Activated CD8-positive, alpha-beta memory T cell treated with anti-CD3 and anti-CD28 coated beads for 1 hour (primary cell): ENCODE measurements at places on chromosomes 3 and 15.

- DNase-seq, result no peak
Measured at GRCh38 chr3:71288269-71288930, 295.1 kb downstream of the FOXP1 start.

DNA sequence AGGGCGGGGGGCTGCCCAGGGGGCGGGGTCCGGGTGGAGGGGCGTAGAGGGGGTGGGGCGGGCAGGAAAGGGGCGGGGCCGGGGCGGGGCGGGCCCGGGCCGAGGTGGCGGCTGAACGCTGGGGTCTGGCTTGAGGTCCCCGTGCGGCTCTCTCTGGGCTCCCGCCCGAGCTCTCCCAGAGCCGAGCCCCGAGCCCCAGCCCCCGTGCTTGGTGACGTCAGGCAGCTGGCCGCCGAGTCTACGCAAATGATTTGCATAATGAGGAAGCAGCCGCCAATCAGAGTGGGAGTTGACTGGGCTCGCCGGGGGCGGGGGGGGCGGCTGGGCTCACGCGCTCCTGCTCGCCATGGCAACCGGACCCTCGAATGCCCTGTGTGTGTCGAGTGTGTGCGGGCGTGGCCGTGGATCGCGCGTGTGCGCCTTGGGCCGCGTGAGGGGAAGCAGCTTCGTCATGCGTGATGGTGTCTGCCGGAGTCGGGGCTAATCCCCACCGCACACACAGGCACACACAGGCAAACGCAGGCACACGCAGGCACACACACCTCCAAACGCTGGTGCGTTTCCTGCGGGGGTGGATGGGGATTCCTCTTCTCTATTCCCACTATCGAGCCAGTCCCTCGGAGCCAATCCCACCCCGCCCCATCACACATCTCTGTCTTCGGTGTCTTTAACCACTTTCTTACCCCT is at the start of gene CELF6:
Gene CELF6, minus strand, starts transcription at position 173 of the 687 bp plus-strand sequence. CDS start 283 bp downstream, outside the sequence.
- DNase-seq, result peak; percentile 65

- no peak for DNase-seq
Measured at GRCh38 chr3:12231431-12231830, 57.4 kb upstream of the PPARG start.

- no peak for DNase-seq
Measured at GRCh38 chr15:77631745-77632533, 773 bp downstream of the LINGO1 start.
